ENCODE measurements at places on chromosomes 7 and 10.

DNA sequence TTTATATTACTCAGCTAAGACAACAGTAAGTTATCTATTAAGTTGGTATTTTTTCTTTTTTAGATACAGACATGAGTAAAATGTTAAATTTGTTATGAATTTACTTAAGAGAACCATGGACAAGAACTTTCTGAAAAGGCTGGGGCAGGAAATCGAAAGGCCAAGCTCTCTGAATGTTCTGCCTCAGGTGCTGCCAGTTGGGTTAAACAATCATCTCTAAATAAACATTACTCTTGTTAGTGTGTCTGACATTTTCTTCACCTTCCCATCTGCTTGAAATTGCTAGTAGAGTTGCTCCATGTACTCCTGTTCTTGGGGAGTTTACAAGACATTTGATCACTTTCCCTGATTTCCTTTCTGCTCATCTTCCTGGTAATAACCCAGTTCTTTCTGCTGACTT is 87.5 kb downstream of the ANKRD7 start:
- no peak for DNase-seq

GRCh38 chr10:59376846-59377245 is 14.5 kb upstream of the FAM13C start:
- DNase-seq: no peak

GRCh38 chr10:78617631-78618030 is 451.1 kb upstream of the ZMIZ1 start:
- DNase-seq: no peak

DNA sequence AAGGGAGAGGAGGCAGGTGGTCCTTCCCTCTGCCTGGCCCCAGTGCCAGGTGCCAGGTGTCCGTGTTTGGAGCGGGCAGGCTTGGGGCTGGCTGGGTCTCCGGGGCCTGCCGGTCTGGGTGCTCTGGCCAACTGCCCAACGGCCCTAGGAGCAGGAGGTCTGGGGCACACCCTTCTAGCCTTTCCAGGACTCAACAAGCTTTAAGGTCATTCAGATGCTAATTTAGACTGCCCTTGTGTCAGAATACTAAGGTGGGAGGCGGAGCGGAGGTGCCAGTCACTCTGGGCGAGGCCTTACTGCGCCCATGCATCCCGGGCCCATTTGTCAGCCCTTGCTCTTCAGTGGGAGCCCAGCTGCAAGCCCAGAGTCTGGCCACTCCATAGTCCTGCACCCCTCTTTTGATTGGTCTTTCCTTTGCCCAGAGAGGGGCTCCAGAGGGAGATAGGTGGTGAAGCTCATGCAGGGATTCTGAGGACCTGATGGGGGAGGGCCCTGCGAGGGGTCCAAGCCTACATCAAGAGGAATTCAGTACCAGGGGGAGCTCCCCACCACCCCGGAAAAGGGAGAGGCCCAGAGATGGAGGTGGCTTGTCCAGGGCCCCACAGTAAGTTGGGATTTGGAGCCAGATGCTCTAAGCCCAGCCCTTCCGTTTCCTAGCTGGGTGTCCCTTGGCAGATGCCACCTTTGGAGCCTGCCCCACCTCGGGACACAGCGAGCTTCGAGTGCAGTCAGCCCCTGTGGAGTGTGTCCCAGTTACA is 1.3 kb downstream of the PGAM2 start:
- no peak for DNase-seq

GRCh38 chr7:69246758-69247157 is 351.5 kb upstream of the AUTS2 start:
- no peak for DNase-seq

- DNase-seq: peak; percentile 20
Observed at GRCh38 chr10:125521721-125522680, 161.0 kb downstream of the TEX36 start.

GRCh38 chr10:86401588-86402282 is 35.1 kb upstream of the GRID1 start:
- DNase-seq: no peak

GRCh38 chr10:30028738-30029030 is 30.7 kb downstream of the JCAD start:
- no peak for DNase-seq

DNA sequence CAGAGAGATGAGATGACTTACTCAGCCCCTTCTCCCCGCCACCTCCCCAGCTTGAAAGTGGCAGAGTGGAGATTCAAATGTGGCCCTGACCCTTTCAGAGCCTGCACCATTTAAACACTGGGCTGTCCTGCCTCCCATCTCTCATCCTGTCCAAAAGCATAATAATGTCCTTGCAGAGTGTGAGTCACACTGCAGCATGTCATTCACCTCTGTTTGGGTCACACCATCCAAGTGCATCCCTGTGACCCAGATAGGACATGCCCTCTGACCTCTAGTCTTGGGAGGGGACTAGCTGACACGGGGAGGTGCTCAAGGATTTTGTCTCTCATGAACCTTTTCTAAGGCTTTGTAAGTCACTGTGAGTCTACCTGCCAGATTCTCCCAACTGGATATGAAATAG is 89.1 kb upstream of the PDCD4 start:
- no peak for DNase-seq

GRCh38 chr7:16619979-16620408 is 25.6 kb downstream of the ANKMY2 start:
- DNase-seq: no peak

Measured in GM03348 (cell line).